ENCODE measurements at places on chromosomes 4 and X.

GRCh38 chr4:7192252-7193029, at the start of gene SORCS2:
Gene SORCS2 (plus strand): TSS chr4:7192538.
- DNase-seq = peak; percentile 20

DNA sequence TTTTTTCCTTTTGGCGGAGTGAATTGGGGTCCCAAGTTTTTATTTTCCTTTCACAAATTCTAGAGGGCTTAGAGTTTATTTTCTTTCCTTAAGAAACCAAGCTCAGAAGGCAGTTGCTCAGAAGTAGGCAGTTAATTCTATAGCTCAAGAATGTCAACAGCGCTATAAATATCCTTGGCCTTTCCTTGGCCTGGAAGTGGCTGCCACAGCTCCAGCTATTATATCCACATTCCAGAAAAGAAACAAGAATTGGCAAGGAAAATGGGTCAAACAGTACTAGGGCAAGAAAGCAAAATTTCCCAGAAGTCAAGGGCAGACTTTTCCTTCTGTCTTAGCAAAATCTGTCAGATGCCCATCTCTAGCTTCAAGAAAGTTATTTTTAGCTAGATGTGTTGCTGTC, 31.0 kb downstream of the SLC10A6 start:
- no peak for DNase-seq

- DNase-seq = no peak
Measured at GRCh38 chrX:29275928-29276327, 688.7 kb downstream of the IL1RAPL1 start.

DNA sequence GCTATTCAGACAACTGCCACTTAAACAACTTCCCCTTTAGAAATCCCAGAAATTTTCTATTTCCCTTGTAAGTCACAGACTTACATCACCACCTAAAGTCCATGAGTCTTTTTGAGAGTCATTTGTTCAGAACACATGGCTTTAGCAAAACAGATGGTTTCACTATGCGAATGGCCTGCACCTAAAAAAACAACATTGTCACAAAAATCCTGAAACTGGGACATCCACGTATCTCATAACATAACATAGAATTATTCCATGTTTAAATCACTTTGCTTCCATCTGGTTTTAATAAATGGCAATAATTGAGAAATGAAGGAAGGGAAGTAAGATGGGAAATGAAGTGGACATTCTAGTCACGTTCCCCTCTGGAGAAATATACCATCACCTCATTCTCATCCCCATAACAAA, 155.3 kb upstream of the EDNRA start:
- no peak for DNase-seq

DNA sequence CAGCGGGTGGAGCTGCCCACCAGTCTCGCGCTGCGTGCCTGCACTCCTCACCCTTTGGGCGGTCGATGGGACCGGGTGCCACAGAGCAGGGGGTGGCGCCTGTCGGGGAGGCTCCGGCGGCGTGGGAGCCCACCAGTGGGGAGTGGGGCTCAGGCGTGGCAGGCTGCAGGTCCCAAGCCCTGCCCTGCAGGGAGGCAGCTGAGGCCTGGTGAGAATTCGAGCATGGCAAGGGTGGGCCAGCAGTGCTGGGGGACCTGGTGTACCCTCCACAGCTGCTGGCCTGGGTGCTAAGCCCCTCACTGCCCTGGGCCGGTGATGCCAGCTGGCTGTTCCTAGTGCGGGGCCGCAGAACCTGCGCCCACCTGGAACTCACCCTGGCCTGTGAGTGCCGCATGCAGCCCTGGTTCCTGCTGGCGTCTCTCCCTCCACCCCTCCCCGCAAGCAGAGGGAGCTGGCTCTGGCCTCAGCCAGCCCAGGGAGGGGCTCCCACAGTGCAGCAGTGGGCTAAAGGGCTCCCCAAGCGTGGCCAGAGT, 746.6 kb upstream of the PABPC4L start:
- no peak for DNase-seq

DNA sequence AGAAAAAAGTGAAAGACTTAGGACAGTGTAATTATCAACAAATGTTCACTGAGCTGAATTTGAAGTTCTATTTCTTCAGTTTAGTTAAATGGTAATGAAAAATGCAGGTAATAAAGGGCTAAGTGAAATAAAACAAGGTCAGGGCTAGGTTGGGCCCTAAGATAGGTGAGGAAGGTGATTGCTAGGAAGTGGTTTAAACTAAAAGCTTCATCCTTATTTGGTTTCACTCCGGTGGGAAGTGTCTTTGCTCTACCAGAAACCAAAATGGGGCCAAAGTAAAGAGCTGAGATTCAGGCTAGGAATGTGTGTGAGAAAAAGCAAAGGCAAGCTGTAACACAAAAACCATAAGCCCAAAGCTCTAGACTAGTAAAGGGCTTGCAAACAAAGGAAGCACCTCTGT, 31.0 kb downstream of the TAB3 start:
- DNase-seq = no peak

DNA sequence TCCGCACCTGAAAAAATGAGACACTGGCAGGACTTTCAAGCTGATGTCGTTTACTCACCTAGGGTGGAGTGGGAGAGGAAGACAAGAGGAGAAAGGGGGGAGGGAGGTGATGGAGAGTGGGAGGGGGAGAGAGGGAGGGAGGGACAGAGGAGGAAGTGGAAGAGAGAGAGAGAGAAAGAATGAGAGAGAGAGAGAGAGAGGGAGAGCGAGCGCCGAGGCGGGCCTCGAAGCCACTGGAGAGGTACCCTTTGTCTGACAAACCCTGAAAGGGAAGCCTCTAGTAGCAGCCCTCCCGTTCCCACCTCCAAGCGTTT, 296 bp upstream of the ADGRL3 start:
- DNase-seq = no peak

GRCh38 chr4:25842229-25842845, 20.5 kb downstream of the SEL1L3 start:
- peak; percentile 35 for DNase-seq

- DNase-seq = no peak
Measured at GRCh38 chrX:147962476-147962875, 18.7 kb upstream of the FMR1NB start.
